ENCODE measurements at places on chromosomes 13 and 19. TPM values are rescaled to one million over a fixed set of nuclear protein-coding genes. Genes with fewer than 3 reads are reported as not detected.

Gene ATP8B3
- 0.93 TPM for total RNA-seq

Gene ZNF574
- 17.2 TPM for total RNA-seq

Gene FUT1
- total RNA-seq, result 6.6 TPM

Gene NECTIN2
- 256 TPM for total RNA-seq

Gene FCER2
- total RNA-seq, result not detected
